ENCODE measurements at places on chromosomes 3 and 15.

GRCh38 chr15:71414853-71415252, 299.6 kb downstream of the THSD4 start:
- DNase-seq: no peak

DNA sequence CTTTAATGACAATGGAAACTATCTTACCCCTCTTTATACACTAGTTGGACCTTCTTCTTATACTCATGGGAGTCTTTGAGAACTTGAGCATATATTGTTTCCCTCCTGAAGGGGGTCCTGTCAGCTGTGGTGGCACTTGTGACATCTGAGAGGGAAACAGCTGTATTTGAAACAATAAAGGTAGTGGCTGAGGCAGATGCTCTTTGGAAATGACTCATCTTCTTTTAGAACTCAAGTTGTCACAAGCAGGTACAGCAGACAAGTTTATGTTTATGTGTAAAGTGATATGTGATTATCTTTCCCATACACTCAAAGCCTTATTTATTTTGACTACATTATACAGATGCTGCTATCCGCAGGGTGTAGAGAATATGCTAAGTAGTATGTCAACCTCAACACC, 220.0 kb upstream of the GRM7 start:
- no peak for DNase-seq

DNA sequence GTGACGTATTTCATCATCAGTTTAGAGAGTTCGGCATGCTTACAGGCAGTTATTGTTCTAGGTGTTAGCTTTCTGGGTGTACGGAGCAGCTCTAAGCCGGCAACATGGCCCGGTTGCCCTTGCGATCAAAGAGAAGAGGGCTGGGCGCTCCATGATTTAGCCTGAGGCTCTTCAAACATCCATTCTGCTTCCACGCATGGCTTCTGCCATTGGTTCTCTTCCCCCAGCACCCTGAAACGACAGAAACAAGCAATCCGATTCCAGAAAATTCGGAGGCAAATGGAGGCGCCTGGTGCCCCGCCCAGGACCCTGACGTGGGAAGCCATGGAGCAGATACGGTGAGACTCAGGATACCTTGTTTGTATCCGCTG, 574 bp downstream of the NGRN start:
- no peak for DNase-seq

GRCh38 chr3:142723968-142724681, at the start of gene TRPC1:
TSS of gene TRPC1 (plus strand) at chr3:142724034. CDS start at chr3:142724560, 526 bp downstream.
- peak; percentile 52 for DNase-seq

DNA sequence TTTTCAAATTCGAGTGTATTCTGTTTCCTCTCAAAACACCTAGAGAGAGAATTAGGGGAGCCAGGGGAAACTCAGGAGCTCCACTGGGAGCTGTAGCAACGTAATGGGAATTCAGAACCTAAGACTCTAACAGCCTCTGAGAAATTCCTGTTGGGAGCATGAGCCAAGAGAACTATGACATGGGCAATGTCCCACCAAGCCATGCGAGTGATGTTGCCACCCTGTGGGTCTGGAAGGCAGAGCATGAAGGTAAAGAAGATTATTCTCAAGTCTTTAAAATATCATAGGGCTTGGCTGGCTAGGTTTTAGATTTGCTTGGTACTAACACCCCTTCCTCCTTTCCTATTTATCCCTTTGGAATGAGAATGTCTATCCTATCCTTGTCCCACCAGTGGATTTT, 392.6 kb upstream of the ADAMTS9 start:
- no peak for DNase-seq

- no peak for DNase-seq
These were observed 856.2 kb downstream of the AGBL1 start for GRCh38 chr15:86935841-86936240.

DNA sequence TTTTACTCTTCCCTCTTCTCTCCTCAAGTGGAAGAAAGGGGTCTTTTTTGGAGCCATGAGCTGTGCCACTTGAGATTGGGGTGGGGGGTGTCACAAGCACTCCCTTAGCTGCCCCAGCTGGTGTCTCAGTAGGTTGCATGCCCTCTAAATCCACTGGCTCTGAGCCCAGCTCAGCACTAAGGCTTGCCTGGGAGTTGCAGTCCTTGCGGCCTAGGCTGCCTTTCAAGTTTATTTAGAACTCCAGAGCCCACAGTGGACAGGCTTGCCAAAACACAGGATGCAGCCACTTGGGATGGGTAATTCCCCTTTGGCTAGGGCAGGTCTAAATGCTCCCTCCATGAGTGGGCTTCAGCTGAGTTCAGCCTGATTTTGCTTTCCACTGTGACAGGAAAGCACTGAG, 24.7 kb downstream of the C3orf20 start:
- no peak for DNase-seq

DNA sequence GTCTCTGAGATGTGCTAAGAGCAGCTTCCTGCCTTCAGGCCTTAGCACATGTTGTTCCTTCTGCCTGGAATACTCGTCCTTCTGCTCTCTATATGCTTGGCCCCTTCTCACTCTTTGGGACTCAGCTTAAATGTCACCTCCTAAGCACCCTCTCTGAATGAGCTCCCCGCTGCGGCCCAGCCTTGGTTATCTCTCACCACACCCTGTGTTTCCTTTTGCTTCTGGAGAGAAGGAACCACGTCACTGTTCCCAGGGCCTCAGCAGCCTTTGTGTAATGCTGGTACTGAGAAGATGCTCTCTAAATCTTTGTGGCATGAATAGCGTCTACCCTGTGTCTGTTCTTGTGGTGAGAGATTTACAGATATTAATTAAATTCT, 2.2 kb downstream of the FAH start:
- no peak for DNase-seq

- DNase-seq: no peak
These were observed 32.3 kb downstream of the C3orf62 start for GRCh38 chr3:49244581-49245205.

- no peak for DNase-seq
These were observed 56.1 kb upstream of the KIF23 start for GRCh38 chr15:69357773-69358771.

Measured in stimulated activated CD8-positive, alpha-beta memory T cell treated with anti-CD3 and anti-CD28 coated beads, Interleukin-2, amount 100 ng/mL, for 1 hour (primary cell).